Heart right ventricle (tissue), 16 donors: ENCODE measurements at places on chromosomes 1 and 21. TPM values are rescaled to one million over a fixed set of nuclear protein-coding genes. Genes with fewer than 3 reads are reported as not detected.

DNA sequence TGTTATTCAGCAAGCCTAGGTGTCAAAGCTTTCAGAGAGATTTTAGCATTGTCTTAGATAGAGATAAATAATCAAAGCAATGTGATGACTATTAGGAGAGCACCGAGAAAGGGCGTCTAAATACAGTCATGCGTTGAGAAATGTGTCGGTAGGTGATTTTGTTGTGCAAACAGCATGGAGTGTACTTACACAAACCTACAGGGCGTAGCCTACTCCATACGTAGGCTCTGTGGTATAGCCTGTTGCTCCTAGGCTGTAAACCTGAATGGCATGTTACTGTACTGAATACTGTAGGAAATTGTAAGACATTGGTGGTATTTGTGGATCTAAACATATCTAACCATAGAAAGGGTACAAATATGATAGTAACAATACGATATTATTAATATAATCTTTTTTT, 31.8 kb downstream of the KIF1B start:
- DNase-seq, result no peak

DNA sequence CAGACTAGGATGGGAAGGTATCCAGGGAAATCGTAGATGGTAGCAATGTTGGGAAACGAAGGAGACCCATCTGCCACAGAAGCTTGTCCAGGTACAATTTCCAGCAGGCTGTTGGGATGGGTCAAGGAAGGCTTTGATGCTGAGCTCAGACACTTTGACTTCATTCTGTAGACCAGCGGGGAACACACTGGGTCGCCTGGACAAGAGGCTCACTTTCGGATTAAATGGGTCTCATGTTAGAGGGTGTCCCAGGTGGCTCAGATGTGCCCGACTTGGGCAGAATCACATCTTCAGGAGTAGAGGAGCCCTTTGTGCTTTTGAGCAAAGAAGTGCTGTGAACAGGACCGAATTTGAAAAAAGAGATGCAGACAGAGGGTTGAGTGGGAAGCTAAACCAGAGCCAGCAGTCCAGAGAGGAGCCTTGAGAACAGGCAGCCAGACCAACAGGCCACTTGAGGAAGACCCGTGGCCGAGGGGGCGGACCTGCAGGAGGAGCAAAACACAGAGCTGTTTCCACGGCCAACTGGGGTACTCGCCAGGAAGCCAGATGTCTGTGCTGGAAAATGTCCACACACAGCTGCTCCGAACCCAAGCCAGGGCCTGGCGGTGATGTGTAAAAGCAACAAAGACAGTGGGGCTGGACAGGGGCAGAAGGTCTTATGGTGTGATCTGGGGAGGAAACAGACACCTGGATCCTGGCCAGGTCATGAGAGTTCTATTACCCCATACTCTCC, 146.9 kb downstream of the AJAP1 start:
- peak; percentile 64 for DNase-seq

GRCh38 chr1:181931873-181932272, 129.6 kb downstream of the ZNF648 start:
- DNase-seq, result no peak

GRCh38 chr1:77336729-77337128, 54.9 kb downstream of the AK5 start:
- no peak for DNase-seq

GRCh38 chr21:22174746-22175145, 1176.5 kb downstream of the NCAM2 start:
- no peak for DNase-seq

DNA sequence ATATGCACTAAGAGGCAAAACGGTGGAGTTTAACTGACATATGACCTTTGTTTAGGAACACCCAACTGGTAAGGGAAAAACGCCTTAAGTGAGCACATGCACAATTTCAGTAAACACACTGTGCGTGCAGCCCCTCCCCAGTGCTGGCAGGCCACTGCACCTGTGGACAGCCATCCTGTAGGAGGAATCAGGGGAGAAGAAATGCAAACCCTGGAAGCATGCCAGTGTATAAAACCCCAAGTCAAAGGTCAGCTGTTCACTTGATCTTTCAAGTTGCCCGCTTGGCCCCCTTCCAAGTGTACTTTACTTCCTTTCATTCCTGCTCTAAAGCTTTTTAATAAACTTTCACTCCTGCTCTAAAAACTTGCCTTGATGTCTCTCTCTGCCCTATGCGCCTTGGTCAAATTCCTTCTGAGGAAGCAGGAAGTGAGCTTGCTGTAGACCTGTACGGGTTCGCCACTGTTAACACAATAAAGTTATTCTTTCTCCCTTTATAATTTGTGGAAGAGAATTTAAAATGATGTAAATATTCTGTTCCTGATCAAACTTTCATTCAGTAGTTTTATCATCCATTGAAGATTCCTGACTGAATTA, 31.8 kb downstream of the USP25 start:
- no peak for DNase-seq

Gene SLC2A1
- 22.8 TPM for total RNA-seq
